ENCODE measurements at places on chromosomes 4 and X.
A peak's percentile ranks its signal among the peaks of the same experiment; 100 is the strongest.

GRCh38 chrX:14073556-14073955 lies 43.9 kb upstream of the GEMIN8 start:
- DNase-seq, result no peak

GRCh38 chrX:68944211-68944610 lies 115.4 kb downstream of the EFNB1 start:
- DNase-seq, result no peak

GRCh38 chr4:100736641-100737451 lies 219.0 kb upstream of the EMCN start:
- DNase-seq, result no peak

GRCh38 chr4:154218051-154218450 lies 273.5 kb downstream of the DCHS2 start:
- no peak for DNase-seq

- DNase-seq, result no peak
Measured at GRCh38 chrX:21171181-21171580, 203.0 kb upstream of the CNKSR2 start.

DNA sequence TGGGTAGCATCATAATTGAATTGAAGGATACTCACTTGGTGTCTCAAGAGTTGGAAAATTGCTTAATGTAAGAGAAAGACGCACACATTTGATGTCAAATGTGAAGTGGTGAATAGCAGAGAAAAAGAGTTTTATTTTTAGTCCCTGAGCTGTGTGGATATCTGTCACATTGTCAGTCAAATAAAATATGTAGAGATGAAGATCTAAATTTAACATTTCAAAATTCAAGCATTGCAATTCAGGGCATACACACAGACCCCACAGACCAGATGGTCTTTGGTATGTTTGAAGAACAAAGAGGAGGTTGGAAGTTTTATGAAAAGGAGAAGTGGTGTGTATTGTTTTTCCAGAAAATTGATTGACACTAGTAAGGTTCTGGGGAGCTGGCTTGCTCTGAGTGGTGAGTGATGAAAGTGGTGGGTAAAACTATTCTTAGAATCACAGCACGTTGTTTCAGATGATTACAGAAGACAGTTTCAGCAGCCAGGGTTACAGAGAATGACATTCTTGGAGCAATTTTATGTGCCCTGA lies 44.9 kb upstream of the BBS12 start:
- no peak for DNase-seq

GRCh38 chr4:165326831-165327210 lies 648 bp upstream of the MSMO1 start:
- no peak for DNase-seq

DNA sequence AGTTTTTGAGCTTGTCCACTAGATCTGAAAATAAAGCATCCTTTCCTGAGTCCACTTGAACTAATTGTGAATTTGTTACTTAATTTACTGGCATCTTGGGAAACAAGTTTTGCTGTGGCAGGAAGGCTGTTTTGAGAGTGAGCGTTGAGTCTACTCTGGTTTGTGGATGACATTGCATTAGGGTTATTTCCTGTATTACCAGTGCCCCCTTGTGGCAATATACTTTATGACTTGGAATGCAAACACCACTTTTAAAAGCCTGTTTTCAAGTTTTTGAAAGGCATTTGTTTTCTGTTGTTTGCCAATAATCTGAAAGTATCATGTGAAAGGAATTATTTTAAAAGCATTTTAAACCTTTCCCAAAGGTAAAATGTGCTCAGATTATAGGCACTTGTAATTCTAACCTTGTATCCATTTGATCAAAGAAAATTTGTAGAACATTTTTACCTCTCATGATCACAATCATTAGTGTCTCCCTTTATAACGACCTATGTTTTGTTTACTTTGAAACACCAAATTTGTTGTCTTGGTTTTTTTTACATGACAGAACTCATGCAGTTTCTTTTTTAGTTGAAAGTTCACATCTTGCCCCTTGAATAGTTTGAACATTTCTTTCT lies 18.0 kb upstream of the CYP2U1 start:
- peak; percentile 33 for DNase-seq

DNA sequence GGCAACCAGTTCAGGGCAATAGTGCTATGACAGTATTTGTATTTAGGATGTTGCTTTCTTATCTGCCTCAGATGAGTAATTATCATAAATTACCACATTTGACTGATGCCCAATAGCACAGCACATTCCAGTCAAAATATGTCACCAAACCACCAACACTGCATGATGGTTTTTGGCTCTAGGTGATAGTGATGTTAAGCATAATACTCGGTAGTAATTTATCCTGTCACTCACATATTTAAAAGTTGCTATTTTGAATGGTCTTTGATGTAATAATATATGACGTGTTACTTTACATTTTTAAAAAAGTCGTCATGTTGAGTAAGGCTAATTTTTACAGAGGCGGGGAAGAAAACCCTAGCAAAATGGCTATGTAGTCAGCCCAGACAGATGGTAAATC lies 42.5 kb downstream of the UNC5C start:
- no peak for DNase-seq

DNA sequence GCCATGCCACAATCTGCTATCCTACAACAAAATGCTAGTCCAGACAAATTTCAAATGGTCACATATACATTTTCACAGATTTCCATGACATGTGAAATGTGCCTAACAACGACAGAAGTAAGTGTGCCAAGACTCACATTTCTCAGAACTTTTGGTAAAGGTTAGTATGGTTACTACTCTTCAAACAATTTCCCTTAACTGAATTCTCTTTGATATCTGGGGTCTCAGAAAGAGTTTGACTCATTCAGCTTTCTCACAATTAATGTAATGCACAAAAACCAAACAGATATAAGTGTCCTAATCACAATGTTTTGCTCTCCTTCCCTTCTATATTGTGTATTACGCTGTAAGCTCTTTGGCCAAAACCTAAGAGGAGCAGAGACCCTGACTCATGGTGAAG lies 122.4 kb upstream of the LEF1 start:
- DNase-seq, result no peak

DNA sequence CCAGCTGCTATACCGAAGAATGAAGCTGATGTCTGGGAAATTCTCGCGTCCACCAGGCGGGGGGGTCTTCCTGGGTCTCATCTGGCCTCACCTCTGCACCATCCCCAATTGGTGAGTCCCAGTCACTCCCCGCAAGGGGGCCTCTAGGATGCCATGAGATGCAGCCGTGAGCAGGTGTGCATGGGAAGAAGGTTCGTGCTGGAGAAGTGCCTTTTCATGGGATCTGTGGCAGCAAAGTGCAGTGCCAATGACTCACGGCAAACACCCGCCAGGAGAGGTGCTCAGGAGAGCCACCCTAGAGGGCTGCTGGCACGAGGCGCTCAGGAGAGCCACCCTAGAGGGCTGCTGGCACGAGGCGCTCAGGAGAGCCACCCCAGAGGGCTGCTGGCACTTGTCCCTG lies 55.1 kb downstream of the CPZ start:
- DNase-seq, result no peak

GRCh38 chrX:15882704-15883539 lies 28.3 kb upstream of the AP1S2 start:
- no peak for DNase-seq

- DNase-seq, result no peak
Measured at GRCh38 chr4:25800245-25800644, 62.5 kb downstream of the SEL1L3 start.

GRCh38 chr4:168577624-168578023 lies 80.8 kb downstream of the PALLD start:
- DNase-seq, result no peak

- no peak for DNase-seq
Measured at GRCh38 chr4:59091146-59092142, 1981.3 kb upstream of the IGFBP7 start.

DNA sequence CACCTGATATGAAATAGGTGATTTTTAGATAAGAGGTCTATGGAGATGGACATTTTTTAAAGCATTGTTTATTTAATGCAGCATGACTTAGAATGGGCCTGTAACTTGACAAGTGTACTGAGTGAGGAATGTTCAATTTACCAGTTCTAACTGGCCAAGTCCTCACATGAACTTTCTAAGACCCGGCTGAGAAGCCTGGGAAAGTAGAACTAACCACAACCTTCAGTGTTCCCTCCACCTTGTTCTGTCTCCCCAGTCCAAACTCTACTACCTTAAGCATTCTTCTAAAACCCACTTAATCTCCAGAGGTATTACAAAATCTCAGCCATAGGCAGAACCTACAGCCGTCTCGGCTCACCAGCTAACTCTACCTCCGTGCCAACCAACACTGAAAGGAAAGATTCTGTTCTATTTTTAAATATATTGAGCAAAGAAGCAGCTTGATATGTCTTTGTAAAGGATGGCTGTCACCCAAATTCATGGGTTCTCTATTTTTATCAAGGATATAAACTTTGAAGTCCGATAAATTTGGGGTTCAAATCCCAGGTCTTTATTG lies 6.8 kb downstream of the PPARGC1A start:
- no peak for DNase-seq

DNA sequence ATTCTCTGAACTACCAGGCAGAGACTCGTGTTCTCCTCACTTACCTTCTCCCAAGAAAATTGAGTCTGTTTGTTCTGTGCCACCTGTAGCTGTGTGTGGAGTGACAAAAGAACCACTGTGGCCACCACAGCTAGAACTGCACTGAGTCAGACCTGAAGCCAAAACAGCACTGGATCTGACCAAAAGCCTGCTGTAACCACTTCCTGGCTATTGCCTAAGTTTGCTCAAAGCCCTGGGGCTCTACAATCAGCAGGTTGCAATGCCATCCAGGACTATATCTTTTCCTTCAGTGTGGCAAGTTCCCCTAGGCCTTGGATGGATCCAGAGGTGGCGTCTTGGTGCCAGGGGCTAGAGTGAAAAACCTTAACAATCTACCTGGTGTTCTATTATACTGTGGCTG lies 449.1 kb downstream of the FAM133A start:
- DNase-seq, result no peak

DNA sequence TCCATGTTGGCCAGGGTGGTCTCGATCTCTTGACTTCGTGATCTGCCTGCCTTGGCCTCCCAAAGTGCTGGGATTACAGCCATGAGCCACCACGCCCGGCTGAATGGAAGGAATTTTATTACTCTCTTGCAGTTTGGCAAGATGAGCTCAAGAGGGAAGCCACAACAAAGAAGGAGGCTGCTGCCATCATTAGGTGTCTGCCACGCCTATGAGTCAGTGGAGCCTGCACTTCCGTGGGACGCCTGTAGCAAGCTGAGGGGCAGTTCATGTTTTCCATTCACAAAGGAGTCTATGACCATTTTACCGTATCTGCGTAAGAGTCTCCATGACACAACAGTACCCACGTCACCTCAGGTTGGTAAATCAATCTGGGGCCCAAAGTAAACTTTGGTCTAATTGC lies 51.2 kb upstream of the CHRNA9 start:
- no peak for DNase-seq

DNA sequence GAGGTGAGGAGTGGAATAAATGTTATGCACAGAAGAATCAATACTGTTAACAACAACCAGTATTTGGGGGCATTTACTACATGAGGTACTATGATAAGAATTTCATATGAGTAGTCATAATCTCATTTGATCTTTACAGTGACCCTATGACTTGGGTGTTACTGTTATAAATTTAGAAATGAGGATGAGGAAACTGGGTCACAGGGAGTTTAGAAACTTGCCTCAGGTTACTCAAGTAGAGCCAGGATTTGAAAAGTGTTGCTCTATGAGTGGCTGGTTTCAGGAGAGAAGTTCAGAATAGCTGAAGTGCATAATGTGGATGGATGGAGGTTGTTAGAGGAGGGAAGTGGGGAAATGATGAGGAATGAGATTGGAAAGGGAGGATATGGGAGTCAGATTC lies 16.6 kb upstream of the DDIT4L start:
- no peak for DNase-seq

DNA sequence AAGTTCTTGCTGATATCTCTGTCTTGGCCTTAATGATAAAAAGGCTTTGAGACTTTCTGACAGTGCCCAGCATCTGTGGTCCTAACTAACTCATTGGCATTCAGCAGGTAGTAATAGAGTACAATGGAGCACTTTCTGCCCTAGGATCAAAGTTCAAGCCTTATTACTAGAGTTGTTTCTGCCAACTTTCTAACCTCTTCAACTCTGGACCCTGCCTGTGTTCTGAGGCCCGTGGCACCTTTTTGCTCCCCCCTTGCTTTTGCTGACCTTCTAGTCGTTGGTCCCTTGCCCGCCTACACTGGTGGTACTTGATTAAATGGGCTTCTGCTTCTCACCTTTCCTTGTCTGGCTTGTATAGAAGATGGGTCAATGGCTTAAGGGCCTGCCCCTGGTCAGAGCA lies 126.3 kb downstream of the PPARGC1A start:
- DNase-seq, result no peak

DNA sequence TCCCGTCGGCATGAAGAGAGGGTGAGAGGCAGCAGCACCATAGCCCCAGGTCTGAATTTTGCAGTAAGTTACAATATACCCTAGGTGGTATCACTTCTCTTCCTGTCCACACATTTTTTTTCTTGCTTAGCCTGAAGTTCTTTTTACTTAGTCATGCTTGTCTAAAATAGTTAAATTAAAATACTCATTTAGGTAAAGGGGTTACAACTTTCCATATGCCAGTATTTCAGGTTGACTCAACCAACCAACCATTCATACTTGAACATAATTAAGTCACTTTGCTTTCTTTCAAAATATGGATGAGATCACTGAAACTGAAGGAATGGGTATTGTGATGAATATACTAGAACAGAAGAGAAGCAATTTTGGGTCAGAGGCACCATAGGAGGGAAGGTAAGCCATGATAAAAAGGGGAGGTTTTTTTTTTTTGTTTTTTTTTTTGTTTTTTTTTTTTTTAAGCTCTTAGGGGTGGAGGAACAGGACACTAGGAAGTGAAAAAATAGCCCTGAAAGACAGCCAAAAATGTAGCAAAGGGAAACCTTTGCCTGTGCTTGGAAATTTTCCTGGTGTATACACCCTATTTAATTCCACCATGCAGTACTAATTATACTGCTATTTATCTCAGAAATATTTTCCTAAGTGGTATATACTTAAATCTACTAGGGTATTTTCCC lies 41.8 kb downstream of the RPS6KA3 start:
- DNase-seq, result no peak

- no peak for DNase-seq
Measured at GRCh38 chr4:180152831-180153230, 2090.4 kb upstream of the TENM3 start.

- DNase-seq, result no peak
Measured at GRCh38 chrX:29237972-29238371, 650.7 kb downstream of the IL1RAPL1 start.

DNA sequence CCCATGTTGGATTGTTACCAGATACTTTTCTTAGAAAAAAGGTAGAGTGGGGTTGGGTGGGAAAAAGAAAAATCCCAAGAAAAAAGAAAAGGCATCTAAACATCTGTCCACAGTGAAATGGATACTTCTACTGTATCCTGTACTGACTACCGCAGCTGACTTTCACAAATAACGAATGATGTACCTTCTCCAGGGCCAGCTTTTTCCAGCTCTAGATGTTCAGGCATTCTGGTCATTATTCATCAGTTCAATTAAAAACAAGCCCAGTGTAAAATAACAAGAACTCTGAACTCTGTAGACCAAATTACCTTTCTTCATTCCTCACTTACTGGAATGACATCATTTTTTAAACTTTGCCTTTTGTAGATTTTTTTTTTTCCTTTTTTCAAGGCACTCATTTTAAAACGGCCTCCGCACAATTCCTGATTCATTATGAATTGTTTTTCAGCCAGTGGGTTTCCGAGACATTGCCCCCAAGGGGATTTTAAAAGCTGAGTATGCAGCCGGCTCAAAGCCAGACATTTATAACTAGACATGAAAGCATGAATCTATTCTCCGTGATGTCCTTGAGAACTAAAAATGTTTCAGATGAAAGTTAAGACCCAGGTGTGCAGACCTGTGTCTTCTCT lies 113.5 kb downstream of the PRKX start:
- DNase-seq, result no peak

- DNase-seq, result no peak
Measured at GRCh38 chr4:123107444-123108252, 185.3 kb upstream of the NUDT6 start.

- no peak for DNase-seq
Measured at GRCh38 chrX:138872537-138872936, 161.0 kb upstream of the FGF13 start.
